ENCODE measurements at places on chromosomes 4 and X.

- peak; percentile 75 for DNase-seq
Measured at GRCh38 chr4:143184503-143185252, at the start of gene USP38. Gene USP38, plus strand, starts transcription at chr4:143184917. Its CDS starts 534 bp downstream, at chr4:143185451.

DNA sequence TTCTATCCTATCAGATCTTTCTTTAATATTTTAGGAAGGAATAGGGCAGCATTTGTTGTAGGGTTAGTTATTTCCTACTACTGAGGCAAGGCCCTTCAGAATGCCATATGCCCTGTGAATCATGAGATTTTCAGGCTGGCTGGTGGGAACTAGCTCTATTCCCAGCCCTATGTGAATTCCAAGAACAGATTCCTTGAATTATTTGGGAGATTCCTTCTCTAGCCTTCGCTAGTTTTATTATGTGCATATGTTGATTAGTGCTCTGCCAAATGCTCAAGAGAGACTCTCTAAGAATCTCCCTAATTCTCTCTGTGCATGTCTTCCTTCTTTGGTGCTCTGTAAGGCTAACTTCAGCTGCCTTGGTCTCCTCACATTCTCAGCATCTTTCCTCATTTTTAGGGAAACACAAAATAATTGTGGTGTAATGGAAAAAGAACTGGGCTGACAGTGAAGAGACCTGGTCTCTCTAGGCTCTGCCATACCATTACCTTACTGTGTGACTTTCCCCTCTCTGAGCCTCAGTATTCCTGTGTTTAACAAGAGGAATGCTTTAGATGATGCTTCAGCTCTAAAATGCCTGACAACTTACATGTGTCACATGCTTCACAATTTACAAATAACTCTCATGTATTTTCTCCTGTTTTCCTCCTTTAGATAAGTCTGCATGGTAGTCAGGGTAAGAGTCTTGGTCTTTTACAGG lies 79.7 kb downstream of the VMA21 start:
- DNase-seq, result no peak

- no peak for DNase-seq
Measured at GRCh38 chr4:38859501-38859900, 2.9 kb upstream of the TLR6 start.

DNA sequence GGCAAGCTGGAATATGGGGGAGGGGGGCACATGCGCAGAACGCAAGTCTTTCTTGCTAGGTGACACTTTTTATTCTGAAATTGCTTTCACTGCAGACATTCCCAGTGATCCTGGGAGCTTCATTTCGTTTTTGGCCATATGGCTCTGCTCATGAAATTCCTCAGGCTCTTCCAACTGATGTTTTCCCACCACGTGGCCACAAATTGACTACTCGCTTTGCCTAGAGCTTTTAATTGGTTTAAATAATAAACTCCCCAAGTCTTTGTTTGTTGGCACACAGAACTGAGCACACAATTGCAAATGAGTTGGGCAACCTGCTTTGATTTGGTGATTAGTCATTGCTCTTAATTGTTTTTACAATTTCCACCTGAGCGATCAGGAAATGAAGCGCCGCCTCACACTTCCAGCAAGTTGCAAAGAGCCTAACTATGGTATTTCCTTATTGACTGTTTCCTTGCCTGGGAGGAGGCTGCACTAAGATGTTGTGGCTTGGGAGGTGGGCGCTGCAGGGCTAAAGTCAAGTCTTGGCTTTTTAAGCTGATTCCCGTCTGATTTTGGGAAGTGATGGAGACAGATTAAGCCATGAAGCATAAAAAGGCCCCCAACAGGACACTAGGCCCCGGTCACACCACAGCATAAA lies 282.5 kb downstream of the ZIC3 start:
- no peak for DNase-seq

- DNase-seq, result peak; percentile 19
Measured at GRCh38 chr4:33349376-33349775, 2629.2 kb downstream of the PCDH7 start.

GRCh38 chr4:67873116-67873515 lies 10.7 kb downstream of the TMPRSS11D start:
- DNase-seq, result no peak

GRCh38 chr4:21887481-21887880 lies 61.1 kb downstream of the KCNIP4 start:
- no peak for DNase-seq

DNA sequence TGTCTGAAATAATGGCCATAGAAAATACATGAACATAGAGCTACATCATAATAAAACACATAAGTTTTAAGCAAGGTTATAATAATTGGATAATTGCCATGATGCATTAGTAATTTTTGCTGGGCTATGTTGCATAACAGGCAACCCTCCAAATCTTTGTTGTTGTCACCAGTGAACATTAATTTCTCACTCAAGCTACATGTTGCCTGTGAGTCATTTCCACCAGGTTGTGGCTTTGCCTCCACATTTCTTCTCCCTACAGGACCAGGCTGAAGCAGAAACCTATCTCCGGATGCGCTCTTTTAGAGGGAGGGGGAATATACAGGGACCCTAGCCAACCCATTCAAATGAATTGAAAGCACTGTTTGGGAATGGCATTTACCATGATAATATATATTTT lies 347.7 kb downstream of the GABRG1 start:
- DNase-seq, result no peak

DNA sequence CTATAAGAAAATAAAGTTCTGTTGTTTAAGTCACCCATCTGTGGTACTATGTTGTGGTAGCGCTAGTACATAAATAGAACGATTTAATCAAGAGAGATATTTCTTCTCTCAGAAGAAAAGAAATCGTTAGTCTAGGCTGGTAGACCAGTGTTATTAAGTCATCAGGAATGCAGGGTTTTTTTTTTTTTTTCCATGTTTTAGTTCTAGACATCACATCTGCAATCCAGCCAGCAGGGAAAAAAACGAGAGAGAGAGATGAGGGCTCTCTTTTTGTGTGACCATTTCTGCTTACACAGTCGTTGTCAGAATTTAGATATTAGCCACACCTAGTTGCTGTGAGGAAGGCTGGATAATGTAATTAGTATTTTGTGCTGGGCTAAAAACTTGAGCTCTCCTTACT lies 417.4 kb downstream of the TMA16 start:
- no peak for DNase-seq

- no peak for DNase-seq
Measured at GRCh38 chrX:140505421-140506337, 810 bp upstream of the SOX3 start.

Data from NCI-H524 treated with DMSO at 0.1 percent for 48 hours (cell line).